Myocyte (in vitro differentiated cells): ENCODE measurements at places on chromosomes 11 and 22. TPM values are rescaled to one million over a fixed set of nuclear protein-coding genes. Genes with fewer than 3 reads are reported as not detected.

- DNase-seq = no peak
These were observed 527.5 kb downstream of the CNTN5 start for GRCh38 chr11:99548264-99548663.

CD3E gene
- total RNA-seq = not detected in 2 replicates

C1QTNF5 gene
- total RNA-seq = 71.5 and 72.1 TPM in 2 replicates

- no peak for DNase-seq
These were observed 3.2 kb downstream of the GLB1L2 start for GRCh38 chr11:134334796-134335571.

NXPE2 gene
- total RNA-seq = 0.26 and 0.40 TPM in 2 replicates

- DNase-seq = no peak
These were observed 6.7 kb upstream of the RAB3IL1 start for GRCh38 chr11:61924064-61924455.

DNA sequence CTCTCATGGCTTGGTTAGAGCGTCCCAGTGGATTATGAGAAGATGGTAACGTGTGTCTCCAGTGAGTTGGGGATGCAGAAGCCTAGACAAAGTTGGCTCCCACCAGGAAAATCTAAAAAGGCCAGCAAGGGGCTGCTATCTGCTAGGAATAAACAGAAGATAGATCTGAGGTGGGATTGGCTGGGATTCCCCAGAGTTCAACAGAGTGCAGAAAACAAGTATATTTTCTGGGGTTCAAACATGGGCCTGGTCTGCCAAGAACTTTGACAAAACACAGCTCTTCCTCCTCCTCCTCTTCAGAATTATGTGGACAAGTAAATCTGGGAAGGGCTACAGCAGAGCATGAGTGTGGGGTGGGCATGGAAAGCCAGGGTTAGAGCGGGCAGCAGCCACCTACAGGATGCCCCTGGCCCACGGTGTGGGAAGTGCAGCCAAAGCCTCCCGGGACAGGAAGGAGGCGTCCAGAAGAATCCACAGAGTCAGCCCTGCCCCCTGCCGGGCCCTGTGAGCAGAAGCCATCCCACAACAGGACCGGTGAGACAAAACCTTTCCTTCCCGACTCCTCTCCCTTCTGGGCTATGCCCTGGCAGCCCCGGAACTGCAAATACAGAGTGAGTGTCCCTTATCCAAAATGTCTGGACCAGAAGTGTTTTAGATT is 67.1 kb downstream of the CD82 start:
- peak; percentile 72 for DNase-seq

DNA sequence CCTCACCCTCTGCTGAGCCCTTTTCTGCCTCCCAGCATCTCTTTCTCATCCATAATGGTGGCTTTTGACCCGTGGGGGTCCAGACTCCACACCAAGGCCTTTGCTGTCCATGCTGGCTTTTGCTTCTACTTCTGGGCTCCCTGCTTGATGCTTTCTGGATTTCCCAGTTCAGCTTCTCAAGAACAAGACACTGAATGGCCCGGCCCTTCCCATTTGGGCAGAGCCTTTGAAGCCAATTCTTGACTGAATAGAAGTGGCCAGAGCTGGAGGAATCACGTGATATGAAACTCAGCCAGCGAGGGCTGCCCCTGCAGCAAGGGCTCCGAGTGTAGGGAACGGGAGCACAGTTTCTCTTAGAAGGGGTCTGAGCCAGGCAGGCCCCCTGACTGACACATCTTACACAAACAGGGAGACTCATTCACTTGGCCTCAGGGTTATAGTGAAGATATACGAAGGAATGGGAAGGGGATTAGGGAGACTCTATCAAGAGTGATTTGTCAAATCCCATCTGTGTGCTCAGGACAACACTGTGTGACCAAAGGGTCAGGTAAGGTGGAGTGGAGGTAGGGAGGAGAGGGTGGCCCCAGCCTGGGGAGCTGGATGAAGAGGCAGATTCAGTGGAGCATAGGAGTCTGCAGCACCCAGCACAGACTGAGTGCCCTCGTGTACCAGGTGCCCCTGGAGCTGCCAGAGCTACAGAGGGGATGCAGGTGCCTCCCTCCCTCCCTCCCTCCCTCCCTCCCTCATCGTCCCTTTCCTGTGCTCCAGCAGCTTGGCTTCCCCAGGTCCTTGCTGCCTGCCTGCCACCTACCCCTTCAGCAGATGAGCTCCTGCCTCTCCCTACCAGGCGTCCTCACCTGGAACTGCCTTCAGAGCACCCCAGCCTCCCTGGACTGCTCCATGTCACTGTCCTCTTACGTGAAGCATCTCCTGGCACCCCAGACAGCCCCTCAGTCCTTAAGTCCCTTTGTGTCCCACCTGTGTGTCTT is 106.0 kb downstream of the TRIM29 start:
- DNase-seq = no peak

RIC3 gene
- not detected in 2 replicates for total RNA-seq

KAT5 gene
- 37.8 and 43.2 TPM in 2 replicates for total RNA-seq

DNA sequence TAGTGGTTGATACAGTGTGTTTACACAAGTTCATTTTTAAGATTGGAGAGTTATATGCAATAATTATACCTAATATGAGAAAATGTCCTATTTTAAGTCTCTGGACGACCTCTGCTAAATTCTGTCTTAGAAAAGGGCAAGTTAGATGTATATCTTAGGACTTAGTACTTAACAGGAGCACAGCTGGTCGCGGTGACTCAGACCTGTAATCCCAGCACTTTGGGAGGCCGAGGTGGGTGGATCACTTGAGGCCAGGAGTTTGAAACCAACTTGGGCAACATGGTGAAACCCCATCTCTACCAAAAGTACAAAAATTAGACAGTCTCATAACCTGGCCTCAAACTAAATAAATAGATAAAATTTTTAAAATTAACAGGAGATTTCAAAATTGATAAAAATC is 27.2 kb downstream of the BSX start:
- DNase-seq = no peak

- DNase-seq = no peak
These were observed 6.1 kb downstream of the ZNF74 start for GRCh38 chr22:20399866-20400605.

GRCh38 chr22:36259615-36260300 is 6.8 kb downstream of the APOL1 start:
- DNase-seq = no peak

DNA sequence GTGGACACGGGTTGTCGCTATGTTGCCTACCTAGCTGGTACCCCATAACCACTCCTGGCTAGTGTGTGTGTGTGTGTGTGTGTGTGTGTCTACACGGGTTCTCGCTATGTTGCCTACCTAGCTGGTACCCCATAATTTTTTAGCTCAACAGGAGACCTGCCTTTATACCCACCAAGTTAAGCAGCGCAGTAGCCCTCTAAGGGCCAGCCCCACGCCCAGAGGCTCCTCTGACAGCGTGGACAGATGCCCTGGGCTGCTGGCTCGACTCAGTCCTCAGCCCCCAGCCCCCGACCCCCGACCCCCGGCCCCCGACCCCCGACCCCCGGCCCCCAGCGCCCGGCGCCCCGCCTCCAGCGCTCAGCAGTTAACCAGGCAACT is 351 bp upstream of the AKIP1 start:
- no peak for DNase-seq

TMEM121B gene
- 2.8 and 3.2 TPM in 2 replicates for total RNA-seq

DNA sequence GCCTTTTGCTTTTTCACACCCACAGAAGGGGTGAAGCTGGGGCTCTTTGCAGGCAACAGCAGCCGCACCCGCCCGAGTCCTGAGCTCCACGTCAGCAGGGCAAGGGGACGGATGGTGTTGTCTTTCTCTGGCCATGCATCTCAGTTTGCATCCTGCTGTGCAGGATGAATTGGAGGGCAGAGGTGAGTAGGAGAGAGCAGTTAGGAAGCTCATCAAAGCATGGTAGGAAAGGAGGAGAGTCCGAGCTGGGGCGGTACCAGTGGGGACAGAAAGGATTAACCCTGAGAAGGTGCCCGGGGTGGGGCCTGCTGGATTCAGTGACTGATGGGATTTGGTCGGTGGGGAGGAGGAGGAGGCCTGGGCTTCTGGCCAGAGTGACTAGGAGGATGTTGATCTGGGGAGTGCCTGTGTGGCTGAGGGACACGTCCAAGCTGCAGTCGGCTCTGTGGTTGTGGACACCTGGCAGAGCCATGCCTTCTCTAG is 14.6 kb downstream of the FAM83F start:
- DNase-seq = no peak

DNA sequence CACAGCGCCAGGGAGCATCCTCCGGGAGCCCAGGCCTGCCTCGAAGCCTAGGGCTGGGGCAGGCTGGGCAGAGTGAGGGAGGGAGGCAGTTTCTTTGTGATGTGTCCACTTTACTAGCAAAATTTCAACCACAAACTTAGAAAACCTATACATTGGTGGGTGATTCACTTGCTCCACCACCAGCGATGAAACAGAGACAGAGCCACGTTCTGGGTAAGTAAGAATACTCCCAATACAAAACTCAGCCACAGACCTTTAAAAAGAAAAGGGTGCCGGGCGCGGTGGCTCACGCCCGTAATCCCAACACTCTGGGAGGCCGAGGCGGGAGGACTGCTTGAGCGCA is 22.3 kb downstream of the CDKN1C start:
- no peak for DNase-seq

DNA sequence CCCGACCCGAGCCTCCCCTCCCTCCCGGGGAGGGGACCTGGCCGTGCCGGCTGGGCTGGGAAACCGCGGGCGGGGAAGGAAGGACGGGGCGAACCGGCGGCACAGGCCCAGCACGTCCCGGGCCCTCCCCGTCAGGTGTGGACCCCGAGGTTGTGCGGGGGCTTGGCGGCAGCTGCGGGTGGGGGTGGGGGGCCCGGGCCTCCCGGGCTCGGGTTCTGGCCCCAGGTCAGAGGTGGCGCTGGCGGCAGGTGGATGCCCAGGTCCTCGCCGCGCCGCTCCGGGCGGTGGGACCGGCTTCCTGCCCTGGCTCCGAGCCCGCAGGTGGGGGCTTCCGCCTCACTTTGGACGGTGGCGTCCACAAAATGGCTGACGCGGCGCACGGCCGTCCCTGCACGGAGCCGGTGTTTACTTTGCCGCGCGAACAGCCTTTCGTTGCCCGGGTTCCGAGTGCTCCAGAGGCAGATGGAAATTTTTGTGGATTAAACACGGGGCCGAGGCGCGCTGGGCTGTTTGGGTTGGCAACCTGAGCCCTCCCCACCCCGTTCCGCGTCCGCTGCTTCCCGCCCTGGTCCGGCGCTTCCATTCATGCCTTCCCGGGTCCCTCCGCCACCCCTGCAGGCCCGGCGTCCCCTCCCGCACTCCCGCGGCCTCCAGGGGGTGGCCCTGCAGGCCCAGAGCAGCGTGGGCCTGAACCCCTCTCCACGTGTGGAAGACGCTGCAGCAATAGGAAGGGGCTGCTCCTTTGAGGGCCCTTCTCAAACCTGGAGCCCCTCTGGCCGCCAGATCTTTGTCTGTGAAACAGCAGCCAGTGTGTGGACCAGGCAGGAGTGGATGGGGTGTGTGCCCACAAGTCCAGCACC is 92.0 kb upstream of the KCNQ1OT1 start:
- no peak for DNase-seq

DNA sequence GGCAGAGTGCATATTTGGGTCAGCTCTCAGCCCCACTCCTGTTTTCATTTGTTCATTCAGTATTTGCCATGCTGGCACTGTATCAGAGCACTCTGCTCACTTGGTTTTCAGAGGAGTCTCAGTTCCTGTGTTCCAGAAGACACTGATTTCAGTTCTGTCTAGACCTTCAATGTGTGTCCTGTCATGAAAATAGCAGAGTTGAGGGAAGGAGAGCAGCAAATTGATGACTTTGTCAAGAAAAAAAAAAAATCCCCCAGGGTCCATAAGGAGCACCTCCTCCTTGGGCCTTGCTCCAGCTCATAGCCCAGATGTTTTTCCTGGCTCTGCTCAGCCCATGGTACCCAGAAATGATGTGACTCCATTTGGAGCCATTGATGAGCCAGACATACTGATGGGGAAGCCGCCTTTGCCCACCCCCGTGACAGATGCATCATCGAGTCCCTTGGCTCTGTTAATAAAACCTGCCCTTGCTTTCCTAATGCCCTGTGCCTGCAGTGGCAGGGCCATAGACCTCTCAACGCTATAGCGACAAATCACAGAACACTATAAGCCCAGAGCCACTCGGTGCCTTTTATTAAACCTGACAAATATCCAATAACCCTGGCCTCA is 107.0 kb downstream of the PKNOX2 start:
- no peak for DNase-seq

- DNase-seq = no peak
These were observed 4.6 kb downstream of the AASDHPPT start for GRCh38 chr11:106082096-106082495.

- DNase-seq = no peak
These were observed 15.6 kb upstream of the VWCE start for GRCh38 chr11:61310749-61311148.

DNA sequence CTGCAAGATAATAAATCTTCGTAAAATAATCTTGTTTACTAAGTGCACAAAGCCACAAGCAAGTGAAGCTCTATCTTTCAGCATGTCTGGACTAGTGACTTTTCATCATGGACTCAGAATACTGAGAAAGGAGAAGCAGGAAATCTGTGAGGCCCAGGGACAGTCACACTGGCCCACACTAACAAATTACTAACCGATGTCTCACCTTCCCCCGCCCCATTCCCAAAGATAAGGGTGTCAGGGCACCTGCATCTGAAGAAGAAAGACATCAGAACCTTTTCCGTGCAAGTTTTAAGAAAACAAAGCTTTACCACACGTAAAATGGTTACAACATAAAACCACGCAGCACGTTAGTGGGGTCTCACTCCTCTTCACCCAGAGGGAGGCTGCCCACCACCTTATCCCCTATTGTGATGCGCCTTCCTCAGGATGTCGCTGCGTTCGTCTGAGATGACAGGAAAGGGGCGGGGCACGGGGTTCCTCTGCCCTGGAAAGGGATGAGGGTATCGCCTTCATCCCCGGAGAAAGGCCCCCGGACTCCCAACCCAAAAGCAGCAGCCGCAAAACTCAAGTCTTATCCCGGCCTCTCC is 616 bp downstream of the BTBD10 start:
- peak; percentile 61 for DNase-seq

DNA sequence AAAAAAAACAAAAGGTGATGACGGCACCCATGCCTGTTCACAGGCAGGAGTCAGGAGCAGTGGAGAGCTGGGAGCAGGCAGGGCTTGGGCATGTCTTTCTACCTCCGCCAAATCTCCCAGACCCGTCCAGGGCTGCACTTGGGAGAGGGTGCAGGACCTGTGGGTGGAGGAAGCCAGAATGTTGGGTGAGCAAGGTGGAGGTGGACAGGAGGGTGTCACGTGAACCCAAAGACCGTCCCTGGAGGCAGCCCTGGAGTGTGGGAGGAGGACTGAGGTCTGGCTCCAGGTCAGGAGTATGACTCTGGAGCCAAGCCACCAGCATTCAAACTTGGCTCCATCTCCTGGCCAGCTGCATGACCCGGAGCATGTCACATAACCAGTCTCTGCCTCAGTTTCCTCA is 26.6 kb upstream of the RELT start:
- DNase-seq = no peak

GRCh38 chr11:128690665-128691101 is 3.2 kb upstream of the FLI1 start:
- no peak for DNase-seq

- no peak for DNase-seq
These were observed 573.6 kb downstream of the BUD13 start for GRCh38 chr11:116199182-116199581.

TBX10 gene
- not detected in 2 replicates for total RNA-seq
